Right lung (tissue), 10 donors: ENCODE measurements at places on chromosomes 6 and 20.

GRCh38 chr20:63859166-63859699 lies 2.1 kb upstream of the ABHD16B start:
- no peak for DNase-seq

DNA sequence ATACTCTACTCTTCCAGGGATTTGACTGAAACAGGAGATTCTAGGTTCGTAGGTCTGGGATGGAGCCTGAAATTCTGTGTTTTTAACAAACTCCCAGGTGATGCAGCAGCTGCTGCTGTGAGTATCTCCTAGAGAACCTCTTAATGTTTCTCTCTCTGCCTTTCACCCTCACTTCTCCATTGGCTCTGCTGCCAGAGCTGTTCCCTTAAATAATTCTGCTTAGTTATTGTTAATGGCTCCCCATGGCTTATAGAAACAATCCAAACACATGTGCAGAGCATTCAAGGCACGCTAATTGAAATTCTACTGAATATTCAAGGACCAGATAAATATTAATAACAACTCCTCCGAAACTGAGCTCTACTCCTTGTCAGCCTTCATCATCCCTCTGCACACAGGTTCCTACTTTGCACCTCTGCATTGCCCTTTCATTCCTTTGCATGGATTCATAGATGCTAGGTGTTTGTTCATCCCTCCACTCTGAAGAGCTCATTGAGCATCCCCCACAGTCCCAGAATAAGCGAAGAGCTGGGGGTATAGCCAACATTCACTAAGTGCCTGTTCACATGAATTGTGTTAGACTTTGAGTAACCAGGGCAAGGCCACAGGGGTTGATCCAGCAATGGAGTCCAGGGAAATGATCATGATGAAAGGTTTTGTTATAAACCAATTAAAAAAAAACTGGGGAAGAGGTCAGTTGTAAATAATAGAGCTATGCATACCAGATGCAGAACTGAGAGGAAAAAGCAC lies 488.4 kb upstream of the JAG1 start:
- no peak for DNase-seq

GRCh38 chr20:63564036-63564810 lies 9.8 kb downstream of the HELZ2 start:
- DNase-seq = no peak

DNA sequence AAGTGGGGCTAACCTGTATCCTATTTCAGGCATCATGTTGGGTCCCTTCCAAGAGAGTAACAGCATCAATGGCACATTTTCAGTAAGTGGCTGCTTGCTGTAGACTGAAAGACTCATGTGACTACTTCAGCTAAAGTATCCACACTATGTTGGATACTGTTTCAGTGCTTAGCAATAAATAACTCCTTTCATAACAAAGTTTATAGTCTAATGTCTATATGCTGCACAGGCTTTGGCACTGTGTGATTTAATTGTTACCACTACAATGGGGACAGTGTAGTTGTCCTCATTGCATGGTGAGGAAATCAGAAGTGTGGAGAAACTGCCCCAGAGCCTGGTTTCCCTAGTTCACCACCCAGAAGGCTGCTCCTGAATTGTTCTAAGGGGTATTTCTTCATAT lies 318.0 kb upstream of the PTCHD4 start:
- DNase-seq = no peak
